Activated CD4-positive, alpha-beta T cell treated with anti-CD3 and anti-CD28 coated beads, Interleukin-2, amount 50 U/mL, for 16 hours (primary cell): ENCODE measurements at places on chromosomes 11 and 22.

DNA sequence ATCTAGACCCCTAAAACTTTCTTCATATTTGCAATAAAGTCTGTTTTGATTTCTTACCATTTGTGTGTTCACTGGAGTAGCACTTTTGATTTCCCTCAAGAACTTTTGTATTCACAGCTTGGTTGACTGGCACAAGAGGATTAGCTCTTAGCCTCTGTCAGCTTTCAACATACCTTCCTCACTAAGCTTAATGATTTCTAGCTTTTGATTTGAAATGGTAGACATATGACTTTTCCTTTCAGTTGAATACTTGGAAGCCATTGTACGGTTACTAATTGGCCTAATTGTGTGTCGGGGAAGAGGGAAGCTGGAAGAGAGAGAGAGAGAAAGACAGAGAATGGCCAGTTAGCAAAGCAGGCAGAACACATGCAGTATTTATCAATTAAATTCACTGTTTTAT lies 180.5 kb downstream of the ARHGAP42 start:
- DNase-seq: no peak

GRCh38 chr22:22863001-22863400 lies 24.6 kb upstream of the IGLL5 start:
- no peak for DNase-seq

GRCh38 chr11:57302489-57302888 lies 22.3 kb downstream of the TNKS1BP1 start:
- DNase-seq: no peak

GRCh38 chr11:48180627-48181026 lies 36.0 kb upstream of the OR4B1 start:
- DNase-seq: no peak

DNA sequence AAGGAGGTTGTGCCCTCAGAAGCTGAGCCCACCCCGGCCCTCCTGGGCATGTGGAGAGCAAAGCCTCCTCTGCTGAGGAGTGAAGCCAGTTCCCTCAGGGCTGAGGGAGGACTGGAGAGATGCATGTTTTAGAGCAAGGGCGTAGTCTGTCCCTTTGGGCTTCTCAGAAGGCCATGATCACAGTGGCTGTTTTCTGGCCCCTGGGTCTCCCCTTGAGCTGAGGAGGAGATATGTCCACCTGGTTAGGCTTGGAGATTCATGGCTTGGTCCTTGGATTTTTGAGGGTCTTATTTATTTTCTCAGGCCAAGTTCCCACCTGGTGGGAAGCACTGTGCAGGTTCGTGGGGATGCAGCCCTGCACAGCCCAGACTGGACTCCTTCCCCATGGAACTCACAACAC lies 46.5 kb upstream of the THY1 start:
- DNase-seq: no peak

DNA sequence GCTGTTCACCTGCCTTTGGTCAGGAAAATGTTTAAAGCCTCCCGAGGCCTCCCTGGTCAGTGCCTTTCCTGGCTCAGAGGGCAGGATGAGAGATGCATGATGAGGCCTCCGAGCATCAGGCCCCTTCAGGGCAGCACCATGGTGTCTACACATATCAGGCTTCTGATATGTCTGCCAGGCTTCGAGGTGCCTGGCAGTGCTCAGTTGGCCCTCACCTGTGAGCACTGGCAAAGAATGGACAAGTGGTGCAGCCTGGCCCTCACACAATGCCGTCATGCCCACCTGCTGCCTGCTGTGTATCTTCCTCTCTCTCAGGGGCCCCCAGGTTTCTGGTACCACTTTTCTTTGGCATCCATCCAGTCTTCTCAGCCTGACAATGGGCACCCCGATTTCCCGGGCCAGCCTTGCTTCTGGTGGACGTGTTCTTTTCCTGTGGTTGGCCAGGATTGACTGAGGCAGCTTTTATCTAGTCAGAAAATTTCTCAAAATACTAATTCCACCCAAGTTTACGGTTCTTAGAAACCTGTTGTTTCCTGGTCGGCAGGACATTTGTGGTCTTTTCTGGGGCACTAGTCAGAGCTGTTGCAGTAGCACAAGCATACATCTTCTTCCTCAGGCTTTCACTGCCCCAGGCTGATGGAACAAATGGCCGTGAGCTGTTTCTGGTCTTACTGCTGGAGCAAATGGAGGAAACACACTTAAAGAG lies 76.8 kb upstream of the SUSD2 start:
- peak; percentile 74 for DNase-seq

GRCh38 chr22:39859903-39860588 lies 33.5 kb downstream of the ENTHD1 start:
- peak; percentile 51 for DNase-seq

- peak; percentile 3 for DNase-seq
Observed at GRCh38 chr11:113806406-113806805, 26.8 kb downstream of the CLDN25 start.

GRCh38 chr11:125944350-125945010 lies 1.4 kb upstream of the VSIG10L2 start:
- DNase-seq: no peak

GRCh38 chr22:33209930-33210784 lies 152.0 kb upstream of the SYN3 start:
- peak; percentile 44 for DNase-seq

GRCh38 chr11:4090258-4090657 lies 4.3 kb upstream of the RRM1 start:
- DNase-seq: peak; percentile 24

DNA sequence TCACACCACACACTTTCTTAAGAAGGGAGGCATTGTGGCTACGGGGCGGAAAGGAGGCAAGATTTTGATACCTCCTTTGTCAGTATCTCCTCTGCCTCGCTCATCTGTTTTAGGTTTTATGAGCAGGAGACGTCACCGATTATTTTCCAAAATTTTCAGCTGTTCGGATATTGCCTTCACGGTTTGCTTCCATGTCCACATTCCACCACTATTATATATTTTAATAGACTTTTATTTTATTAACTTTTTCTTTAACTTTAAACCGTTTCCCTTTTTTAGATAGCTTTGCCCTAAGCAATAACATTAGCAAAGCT lies 33.7 kb upstream of the CREB3L1 start:
- no peak for DNase-seq

- DNase-seq: peak; percentile 68
Observed at GRCh38 chr22:36881504-36882245, 20.9 kb downstream of the NCF4 start.

DNA sequence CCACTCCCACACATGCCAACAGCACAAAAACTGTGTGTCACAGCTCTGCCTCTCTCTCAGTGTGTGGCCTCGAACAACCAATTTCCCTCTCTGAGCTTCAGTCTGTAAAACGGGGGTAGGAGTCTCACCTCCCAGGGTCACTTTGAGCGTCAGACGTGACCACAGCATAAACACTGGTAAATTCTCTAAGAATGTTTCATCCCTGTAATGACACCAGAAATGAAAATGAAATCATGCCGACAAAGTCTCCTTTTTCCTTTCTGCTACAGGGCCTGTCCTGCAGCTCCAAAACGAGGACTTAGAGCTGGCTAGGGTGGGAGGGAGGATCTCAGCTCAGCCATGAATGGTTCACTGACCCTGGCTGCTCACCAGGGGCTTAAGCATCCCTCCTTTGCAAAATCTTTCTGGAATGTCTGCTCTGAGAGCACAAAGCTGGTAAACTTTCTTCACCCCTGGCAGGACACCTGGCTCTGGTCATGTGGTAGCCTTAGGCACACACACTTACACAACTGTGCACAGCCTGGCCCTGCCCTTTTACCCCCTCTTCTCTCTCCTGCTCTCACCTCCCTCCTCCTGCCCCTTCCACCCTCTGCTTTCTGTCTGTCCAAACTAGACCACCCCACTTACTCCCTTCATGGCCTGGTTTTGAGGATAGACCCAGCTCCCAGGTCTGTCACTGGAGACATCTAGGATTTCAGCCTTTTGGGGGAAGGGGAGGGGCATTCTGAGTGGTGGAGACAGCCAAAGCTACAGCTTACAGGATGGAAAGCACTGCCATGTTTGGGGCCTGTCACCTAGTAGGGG lies 12.3 kb upstream of the TSKU start:
- DNase-seq: no peak

- DNase-seq: no peak
Observed at GRCh38 chr11:13674799-13675509, 6.5 kb downstream of the FAR1 start.

DNA sequence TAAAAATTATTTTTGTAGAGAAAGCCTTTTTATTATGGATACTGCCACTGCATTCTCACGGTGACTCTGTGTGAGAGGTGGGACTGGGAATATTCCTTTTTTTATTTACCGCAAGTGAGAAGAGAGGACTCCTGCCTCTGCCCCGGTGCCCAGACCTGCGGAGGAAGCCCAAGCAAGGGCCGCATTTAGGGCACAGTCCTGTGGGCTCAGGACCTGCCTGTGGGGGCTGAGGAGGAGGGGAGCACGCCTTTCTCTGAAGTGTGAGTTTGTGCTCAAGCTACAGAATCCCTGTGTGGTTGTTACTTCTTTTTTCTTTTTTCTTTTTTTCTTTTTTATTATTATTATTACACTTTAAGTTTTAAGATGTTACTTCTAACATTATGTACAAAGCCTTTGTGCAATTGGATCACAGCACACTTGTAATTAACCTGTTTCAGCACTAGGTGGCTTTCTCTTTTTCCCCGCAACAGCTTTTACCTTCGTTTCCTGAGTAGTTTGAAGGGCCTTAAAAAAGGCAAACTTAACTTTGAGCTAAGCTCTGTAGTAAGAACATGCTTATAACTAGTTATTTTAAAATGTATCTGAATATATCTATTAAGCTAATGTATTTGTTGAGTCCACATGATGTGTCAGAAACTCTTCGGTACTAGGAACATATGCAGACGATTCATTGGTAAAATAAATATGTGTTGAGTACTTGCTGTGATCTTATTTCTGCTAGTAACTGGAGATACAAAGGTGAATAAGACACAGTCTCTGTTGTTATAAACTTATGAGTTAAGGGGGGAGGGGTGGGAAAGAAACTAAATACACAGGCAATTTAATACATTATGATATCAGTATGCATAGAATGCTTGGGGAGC lies 18.3 kb downstream of the AMOTL1 start:
- peak; percentile 25 for DNase-seq

DNA sequence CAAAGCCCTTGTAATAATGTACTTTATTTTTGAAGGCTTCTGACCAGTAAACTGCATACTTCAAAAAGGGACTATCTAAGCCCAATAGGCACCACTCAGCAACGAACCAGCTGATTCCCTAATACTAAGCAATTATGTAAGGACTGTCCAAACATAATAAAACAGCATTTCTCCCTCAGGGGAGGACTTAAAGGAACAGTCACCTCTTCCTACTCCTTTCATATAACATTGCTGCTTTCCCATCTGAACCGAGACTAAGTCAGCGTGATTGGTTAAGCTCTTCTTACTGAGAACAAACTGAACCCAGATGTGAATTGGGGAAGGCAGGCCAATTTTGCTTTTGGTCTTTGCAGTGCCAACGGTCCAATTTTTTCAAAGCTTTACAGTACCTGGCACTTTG lies 420.0 kb downstream of the METTL15 start:
- no peak for DNase-seq

DNA sequence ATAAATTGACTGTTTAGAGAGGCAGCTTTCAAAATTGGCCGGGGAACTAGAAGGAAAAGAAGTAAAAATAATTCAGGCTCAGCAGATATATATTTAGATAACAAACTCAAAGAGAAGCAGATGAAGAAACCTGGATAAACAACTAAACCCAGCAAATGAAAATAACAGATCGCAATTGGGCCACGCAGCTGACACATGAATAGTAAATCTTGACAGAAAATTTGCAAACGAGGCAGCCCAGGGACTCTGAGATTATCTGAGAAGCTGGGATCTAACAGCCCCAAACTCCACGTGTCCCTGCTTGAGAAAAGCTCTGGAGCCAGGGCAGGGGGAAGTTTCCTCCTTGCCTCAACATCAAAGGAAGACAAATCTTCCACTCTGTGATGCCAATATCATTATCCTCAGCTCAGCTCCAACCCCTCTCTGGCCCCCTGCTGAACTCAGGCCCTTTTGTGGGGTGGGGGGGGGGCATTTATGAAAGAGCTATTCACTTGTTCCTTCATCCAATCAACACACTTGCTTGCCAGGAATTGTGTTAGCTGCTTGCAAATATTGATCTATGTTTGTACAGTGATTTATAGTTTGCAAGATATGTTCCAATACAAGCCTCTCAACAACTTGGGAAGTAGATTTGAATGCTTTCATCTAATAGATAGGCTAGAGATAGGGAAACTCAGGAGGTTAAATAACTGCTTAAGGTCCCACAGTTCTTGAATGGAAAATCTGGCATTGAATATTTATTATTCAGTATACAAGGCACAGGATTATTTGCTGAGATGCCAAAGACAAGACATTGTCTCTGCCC lies 72.5 kb upstream of the C11orf87 start:
- DNase-seq: no peak

GRCh38 chr11:35815556-35816315 lies 128.1 kb upstream of the LDLRAD3 start:
- no peak for DNase-seq

DNA sequence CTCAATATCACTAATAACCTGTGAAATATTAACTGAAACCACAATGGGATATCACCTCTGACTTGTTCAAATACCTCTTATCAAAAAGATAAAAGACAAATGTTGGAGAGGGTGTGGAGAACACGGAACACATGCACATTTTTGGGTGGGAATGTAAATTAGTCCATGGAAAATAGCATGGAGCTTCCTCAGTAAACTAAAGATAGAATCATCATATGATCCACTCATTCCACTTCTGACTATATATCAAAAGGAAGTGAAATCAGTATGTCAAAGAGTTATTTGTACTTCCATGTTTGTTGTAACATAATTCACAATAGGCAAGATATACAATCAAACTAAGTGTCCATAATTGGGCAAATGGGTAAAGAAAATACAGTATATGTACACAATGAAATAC lies 57.4 kb downstream of the TYR start:
- no peak for DNase-seq

DNA sequence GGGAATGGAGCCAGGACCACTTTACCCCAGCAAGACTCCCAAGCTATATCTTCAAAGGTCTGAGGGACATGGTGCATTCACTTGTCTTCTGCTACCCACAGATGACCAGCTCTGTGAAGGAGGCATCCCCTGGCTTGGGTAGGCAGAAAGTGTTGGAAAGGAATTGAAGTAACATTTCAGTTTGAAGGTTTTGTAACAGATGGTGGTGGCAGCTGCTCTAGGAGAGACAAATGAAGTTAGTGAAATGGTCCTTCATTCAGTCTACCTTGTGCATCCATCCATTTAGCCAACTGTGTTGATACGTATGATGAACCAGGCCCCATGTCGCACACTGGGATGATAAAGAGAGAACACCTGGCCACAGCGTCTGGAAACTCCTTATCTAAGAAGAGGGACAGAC lies 140.5 kb downstream of the COMMD9 start:
- no peak for DNase-seq

DNA sequence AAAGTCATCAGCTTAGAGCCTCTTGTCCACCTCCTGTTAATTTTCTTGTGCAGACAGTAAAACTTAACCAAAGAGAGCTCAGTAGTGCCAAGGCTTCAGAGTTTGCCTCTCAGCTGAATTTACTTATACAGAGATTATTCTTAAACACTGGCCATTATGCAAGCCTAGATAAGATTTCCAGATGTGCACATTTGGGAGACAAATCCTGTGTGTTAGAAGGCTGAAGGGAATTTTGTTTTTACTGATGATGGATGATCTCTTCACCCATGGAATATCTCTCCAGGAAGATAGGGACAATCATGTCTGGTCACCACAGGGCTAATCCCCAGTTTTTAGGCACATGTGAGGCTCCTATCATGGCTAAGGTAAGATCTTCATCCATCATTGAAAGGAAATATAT lies 157.6 kb upstream of the FAT3 start:
- DNase-seq: no peak

GRCh38 chr22:17729561-17729960 lies 44.7 kb downstream of the BID start:
- no peak for DNase-seq
